ENCODE measurements at places on chromosomes 12 and 14. TPM values are rescaled to one million over a fixed set of nuclear protein-coding genes. Genes with fewer than 3 reads are reported as not detected.

GRCh38 chr14:52551696-52552062 is 626 bp downstream of the TXNDC16 start:
- DNase-seq, result no peak

GRCh38 chr12:104598342-104599271 is 141.9 kb downstream of the CHST11 start:
- no peak for DNase-seq

GRCh38 chr14:98908050-98908449 is 363.9 kb downstream of the BCL11B start:
- no peak for DNase-seq

DNA sequence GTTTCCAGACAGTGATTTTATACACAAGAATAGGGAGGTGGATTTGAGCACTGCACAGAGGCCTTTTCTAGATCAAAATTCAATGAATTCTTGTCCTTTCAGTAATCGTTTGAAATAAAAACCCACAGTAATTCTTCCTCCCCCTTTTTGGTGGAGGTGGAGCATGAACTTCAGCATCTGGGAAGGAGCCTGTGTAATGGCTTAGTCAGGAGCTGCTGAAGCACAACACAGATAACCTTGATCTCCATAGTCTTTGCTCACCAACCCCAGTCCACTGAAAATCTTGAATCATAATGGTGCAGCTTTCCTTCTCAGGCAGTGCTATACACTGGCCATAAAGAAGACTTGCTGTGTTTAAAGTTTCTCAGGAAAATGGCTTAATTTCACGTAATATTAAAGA is 6.4 kb upstream of the TBPL2 start:
- no peak for DNase-seq

DNA sequence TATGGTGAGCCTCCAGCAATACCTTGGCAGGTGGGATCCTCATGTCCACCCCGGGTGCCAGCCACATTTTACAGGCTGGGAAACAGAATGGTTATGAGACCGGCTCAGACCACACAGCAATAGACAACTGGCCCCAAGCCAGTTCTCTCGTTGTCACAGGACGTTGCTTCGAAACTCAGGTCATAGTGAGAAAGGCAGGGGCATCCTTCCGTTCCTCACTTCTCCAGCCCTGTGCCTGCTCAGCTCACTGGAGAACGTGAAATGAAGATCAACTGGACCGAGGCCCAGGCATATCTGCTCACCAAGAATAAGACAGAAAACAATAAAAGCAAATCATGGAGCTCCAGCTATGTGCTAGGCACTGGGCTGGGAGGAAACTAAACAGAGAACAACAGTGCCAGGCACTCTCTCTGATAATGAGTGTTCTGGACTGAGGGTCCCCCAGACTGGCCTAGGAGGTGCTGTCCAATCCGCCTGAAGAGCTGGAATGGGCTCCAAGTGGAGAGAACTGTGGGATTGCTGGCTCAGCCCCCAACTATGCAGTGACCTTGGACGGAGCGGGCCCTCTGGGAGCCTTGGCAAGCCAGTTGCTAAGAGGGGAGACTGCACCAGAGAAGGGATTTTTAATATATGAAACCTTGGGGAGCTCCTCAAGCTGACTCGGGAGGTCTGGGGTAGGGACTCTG is 18.8 kb upstream of the FAIM2 start:
- DNase-seq, result peak; percentile 22

- DNase-seq, result no peak
Observed at GRCh38 chr12:107776171-107776570, 1.7 kb downstream of the ASCL4 start.

DNA sequence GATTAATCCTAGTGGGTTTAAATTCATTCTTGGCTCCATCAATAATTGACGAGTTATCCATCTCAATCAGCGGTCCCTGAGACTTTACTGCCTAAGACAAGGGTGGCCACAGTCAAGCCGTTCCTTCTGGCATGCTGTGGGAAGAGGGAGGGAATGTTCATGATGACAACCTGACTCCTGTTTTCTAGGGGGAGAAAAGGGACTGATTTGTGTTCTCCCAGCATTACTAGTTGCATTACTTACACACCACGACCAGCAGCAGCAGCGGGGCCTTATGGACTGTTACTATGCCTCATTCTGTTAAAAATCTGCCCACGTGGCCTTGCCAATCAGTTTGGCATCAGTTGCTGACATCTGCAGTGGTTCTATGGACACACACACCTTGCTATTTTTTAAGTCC is 29.9 kb downstream of the PLEKHG7 start:
- no peak for DNase-seq

- no peak for DNase-seq
Observed at GRCh38 chr12:7555752-7556151, 52.2 kb upstream of the CD163 start.

- DNase-seq, result no peak
Observed at GRCh38 chr12:1591543-1591942, 2.8 kb downstream of the FBXL14 start.

- no peak for DNase-seq
Observed at GRCh38 chr12:60148831-60149230, 553.0 kb downstream of the SLC16A7 start.

DNA sequence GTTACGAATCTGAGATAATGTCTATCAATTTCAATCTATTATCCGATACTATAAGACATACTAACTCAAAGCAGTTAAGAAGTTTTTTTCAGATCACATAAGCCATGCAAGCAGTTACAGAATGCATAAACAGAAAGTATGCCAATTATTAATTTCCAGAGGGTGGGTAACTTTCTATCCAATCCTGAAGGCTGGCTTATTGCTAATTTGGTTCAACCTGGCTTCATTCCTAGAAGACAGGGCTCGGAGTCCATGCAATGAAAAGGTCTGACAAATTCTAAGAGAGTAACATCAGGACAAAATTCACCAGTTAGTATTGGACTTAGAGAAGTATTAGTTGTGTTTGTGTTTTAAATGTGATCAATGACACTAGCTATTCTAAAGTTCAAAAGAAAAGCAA is 15.0 kb downstream of the FERMT2 start:
- DNase-seq, result no peak

The RNASE1 gene
- total RNA-seq, result 1.6 TPM

The CD27 gene
- 0.37 TPM for total RNA-seq

The AKAP3 gene
- total RNA-seq, result 1.3 TPM

The PNP gene
- 83.9 TPM for total RNA-seq

The COX14 gene
- 31.9 TPM for total RNA-seq

The KRT75 gene
- not detected for total RNA-seq

The ARHGAP5 gene
- total RNA-seq, result 71.4 TPM

Measured in H9 (cell line).